ENCODE measurements at places on chromosomes 13 and 19.

DNA sequence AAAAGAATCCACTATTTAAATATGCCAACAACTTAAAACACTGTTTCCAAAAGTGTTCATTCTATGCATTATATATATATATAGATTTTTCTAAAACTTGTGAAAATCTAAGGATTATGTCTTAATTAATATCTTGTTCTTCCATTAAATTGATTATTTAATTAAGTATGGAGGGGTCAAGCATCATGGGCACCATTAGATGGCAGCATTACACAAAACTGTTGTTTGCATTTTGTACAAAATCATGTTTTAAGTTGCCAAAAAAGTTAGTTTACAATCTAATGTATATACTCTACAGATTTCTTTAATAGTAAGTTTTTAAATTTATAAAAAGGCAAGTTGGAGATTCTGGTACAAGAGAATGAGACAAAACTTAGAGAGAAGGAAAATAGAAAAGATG is 213.2 kb upstream of the EDNRB start:
- no peak for DNase-seq
- H3K4me1 ChIP-seq = no peaks in the 10 kb centered on the region
- peaks cover 32% of the 10 kb centered on the region for H3K27me3 ChIP-seq
- H3K36me3 ChIP-seq = no peaks in the 10 kb centered on the region

GRCh38 chr19:38194061-38194701 is 29.8 kb downstream of the DPF1 start:
- no peak overlapping the region for H3K27ac ChIP-seq
- DNase-seq = peak; percentile 41
- no peaks in the 10 kb centered on the region for H3K27me3 ChIP-seq

DNA sequence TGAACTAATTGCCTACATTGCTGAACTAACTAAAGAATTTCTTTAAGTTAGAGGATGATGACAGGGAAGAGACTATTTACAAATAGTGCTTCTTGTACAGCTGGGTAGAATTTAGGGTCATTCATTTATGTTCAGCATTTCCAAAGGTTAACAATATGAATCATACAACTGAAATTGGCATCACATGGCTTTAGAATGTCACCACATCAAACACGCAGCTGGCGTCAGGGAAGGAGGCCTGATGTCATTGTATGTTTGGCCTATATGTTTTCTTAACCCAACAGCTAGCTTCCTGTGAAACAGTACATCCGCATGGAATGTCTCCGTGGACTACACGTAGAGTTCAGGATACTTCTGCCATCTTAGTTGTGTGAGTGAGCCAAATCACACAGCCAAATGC is 99.0 kb upstream of the TNFSF11 start:
- no peak overlapping the region for H3K27ac ChIP-seq
- peaks cover 5% of the 10 kb centered on the region for H3K27me3 ChIP-seq
- DNase-seq = no peak
- H3K36me3 ChIP-seq = no peaks in the 10 kb centered on the region
- no peak overlapping the region for H3K4me3 ChIP-seq
- no peaks in the 10 kb centered on the region for H3K4me1 ChIP-seq

DNA sequence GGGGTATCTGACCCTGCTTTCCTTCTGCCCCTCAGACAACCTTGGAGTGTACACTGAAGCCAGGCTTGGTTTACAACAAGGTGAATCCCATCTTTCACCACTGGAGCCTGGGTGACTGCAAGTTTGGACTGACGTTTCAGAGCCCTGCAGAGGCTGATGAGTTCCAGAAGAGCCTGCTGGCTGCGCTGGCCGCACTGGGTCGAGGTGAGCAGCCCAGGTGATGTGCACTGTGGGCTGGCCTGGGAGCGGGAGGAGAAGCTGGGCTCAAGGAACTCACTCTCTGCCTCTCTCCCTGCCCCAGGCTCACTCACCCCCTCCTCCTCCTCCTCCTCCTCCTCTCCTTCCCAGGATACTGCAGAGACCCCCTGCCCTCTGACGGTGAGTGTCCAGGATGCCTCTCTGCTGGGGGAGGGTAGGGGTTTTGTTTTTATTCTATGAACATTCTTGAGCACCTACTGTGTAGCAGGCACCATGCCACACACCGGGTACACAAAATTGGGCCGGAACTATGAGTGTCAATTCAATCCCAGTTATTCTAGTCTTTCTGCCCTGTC is 3.5 kb downstream of the SPRED3 start:
- H3K36me3 ChIP-seq = no peaks in the 10 kb centered on the region
- H3K4me3 ChIP-seq = no peak overlapping the region
- H3K27ac ChIP-seq = no peak overlapping the region
- H3K27me3 ChIP-seq = peaks cover 33% of the 10 kb centered on the region

DNA sequence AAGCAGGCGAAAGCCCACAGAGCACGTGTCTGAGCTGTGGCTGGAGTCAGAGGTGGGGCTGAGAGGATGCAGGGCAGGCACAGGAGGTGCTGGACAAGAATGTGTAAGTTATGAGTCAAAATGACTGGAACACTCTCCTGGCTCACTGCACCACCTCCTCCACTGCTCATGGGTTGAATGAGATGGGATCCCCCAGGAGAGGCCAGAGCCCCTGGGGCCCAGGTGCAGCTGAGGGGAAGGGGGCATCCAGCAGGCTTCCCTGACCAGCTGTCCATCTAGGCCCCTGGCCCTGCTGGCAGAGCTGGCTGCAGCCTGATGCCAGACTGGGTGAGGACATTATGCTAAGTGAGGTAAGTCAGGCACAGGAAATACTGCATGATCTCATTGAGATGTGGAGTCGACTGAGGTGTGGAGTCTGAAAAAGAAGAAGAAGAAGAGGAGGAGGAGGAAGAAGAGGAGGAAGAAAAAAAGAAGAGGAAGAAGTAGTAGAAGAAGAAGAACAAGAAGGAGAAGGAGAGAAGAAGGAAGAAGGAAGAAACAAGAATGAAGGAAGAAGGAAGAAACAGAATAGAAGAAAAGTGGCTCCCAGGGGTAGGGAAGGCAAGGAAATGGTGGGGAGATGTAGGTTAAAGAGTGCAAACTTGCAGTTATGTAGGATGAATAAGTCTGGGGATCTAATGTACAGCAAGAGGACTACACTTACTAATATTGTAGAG is 747.4 kb downstream of the UQCRFS1 start:
- H3K36me3 ChIP-seq = no peaks in the 10 kb centered on the region
- no peak for DNase-seq
- no peak overlapping the region for H3K27ac ChIP-seq
- no peaks in the 10 kb centered on the region for H3K27me3 ChIP-seq
- H3K4me3 ChIP-seq = no peak overlapping the region

GRCh38 chr19:47444388-47444821 is 25.1 kb upstream of the MEIS3 start:
- H3K27me3 ChIP-seq = peaks cover 74% of the 10 kb centered on the region
- H3K36me3 ChIP-seq = no peaks in the 10 kb centered on the region
- H3K4me1 ChIP-seq = peaks cover 35% of the 10 kb centered on the region
- peak overlapping the region; percentile 54 for H3K4me3 ChIP-seq
- no peak for DNase-seq
- no peak overlapping the region for H3K27ac ChIP-seq

GRCh38 chr13:51942189-51942588 is 69.1 kb downstream of the ATP7B start:
- H3K36me3 ChIP-seq = no peaks in the 10 kb centered on the region
- no peak overlapping the region for H3K27ac ChIP-seq
- H3K4me3 ChIP-seq = no peak overlapping the region

DNA sequence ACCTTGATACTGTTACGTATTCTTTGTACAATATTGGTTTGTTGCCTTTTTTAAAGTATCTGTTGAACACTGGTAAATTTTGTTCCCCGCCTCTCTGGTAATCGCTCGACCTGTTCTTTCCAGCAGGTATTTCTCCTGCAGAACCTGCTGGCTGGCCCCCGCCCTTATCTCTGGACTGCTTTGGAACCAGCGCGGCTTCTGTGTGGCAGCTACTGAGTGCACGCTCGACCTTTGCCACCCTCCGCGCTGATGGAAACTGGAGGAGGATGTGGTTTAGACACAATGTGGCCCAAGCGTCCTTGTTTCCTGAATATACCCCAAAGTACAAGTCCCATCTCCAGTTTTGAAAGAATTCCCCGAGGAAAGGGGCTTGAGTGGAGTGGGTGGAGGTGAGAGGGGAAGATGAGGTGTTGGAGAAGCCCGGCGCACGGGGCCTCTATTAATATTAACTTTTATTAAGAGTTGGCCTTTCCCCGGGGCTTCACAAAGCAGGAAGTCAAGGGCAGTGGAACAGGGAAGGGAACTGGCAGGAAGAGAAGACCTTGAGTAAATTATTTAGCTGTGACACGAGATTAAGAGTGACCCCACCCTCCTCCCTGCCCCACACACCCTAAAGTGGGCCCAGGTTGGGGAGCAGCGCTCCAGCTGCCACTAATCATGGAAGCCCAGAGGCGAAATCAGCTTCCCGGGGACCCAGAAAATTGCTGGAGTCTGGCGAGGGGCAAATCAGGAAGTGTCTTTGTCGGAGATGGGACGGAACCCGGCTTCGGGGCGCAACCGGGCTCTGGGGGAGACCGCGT is 16.0 kb downstream of the CDX2 start:
- H3K4me1 ChIP-seq = peaks cover 9% of the 10 kb centered on the region
- no peak for DNase-seq
- H3K27ac ChIP-seq = no peak overlapping the region
- H3K27me3 ChIP-seq = peaks cover 33% of the 10 kb centered on the region
- peak overlapping the region; percentile 60 for H3K4me3 ChIP-seq

GRCh38 chr13:113403255-113404104 is 39.5 kb upstream of the GRTP1 start:
- no peaks in the 10 kb centered on the region for H3K36me3 ChIP-seq
- DNase-seq = no peak
- H3K4me1 ChIP-seq = no peaks in the 10 kb centered on the region
- no peak overlapping the region for H3K4me3 ChIP-seq

- H3K27ac ChIP-seq = peak overlapping the region; percentile 94
- H3K27me3 ChIP-seq = no peaks in the 10 kb centered on the region
- H3K4me1 ChIP-seq = peaks cover 48% of the 10 kb centered on the region
- peak overlapping the region; percentile 99 for H3K4me3 ChIP-seq
- DNase-seq = peak; percentile 76
- H3K36me3 ChIP-seq = peaks cover 13% of the 10 kb centered on the region
Measured at GRCh38 chr19:12721656-12722565, 1.8 kb downstream of the TNPO2 start.

- H3K4me1 ChIP-seq = peaks cover under 1% of the 10 kb centered on the region
- no peak overlapping the region for H3K27ac ChIP-seq
- no peaks in the 10 kb centered on the region for H3K27me3 ChIP-seq
- no peaks in the 10 kb centered on the region for H3K36me3 ChIP-seq
- DNase-seq = no peak
Measured at GRCh38 chr13:95275322-95276036, 25.8 kb downstream of the ABCC4 start.

GRCh38 chr13:38849315-38849714 is 141.3 kb downstream of the STOML3 start:
- no peak overlapping the region for H3K4me3 ChIP-seq
- no peak for DNase-seq
- H3K36me3 ChIP-seq = no peaks in the 10 kb centered on the region
- H3K4me1 ChIP-seq = no peaks in the 10 kb centered on the region

GRCh38 chr13:105200181-105200580 is 1335.3 kb downstream of the EFNB2 start:
- no peaks in the 10 kb centered on the region for H3K27me3 ChIP-seq
- no peak for DNase-seq
- no peaks in the 10 kb centered on the region for H3K36me3 ChIP-seq
- H3K4me3 ChIP-seq = no peak overlapping the region
- no peak overlapping the region for H3K27ac ChIP-seq

DNA sequence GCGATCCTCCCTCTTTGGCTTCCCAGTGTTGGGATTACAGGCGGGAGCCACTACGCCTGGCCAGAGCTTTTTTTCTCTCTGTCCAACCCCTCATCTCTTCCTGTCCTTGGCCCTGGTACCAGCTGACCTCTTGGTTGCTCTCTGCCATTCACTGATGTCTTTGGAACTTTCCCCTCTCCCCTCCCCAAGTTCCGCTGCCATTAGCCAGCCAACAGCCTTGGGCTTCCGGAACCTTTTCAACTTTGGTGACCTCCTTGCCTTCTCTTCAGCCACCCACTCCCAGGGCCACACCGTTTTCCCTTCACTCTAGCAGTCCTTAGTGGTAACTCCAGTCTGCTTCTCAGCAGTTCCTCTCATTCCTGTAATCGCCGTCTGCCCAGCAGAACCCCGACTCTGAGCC is 4.3 kb downstream of the WTIP start:
- no peak overlapping the region for H3K4me3 ChIP-seq
- H3K4me1 ChIP-seq = peaks cover 6% of the 10 kb centered on the region

DNA sequence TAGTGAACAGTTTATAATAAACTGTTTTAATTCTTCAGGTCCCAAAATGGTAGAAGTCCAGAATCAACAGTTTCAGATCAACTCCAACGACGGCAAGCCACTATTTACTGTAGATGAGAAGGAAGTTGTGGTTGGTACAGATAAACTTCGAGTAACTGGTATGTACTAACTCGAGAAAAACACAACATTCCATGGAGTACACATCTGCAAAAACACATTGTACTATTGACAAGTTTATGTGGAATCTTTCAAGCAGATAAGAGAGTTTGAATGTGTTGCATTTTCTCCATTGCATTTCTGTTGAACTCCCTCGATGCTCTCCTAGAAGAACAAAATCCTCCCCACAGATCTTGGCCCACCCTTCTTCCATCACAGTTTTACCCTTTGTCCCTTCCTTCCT is 98.5 kb downstream of the SGCG start:
- no peak overlapping the region for H3K27ac ChIP-seq
- peaks cover 26% of the 10 kb centered on the region for H3K27me3 ChIP-seq
- DNase-seq = no peak
- H3K4me1 ChIP-seq = no peaks in the 10 kb centered on the region
- no peak overlapping the region for H3K4me3 ChIP-seq
- no peaks in the 10 kb centered on the region for H3K36me3 ChIP-seq

DNA sequence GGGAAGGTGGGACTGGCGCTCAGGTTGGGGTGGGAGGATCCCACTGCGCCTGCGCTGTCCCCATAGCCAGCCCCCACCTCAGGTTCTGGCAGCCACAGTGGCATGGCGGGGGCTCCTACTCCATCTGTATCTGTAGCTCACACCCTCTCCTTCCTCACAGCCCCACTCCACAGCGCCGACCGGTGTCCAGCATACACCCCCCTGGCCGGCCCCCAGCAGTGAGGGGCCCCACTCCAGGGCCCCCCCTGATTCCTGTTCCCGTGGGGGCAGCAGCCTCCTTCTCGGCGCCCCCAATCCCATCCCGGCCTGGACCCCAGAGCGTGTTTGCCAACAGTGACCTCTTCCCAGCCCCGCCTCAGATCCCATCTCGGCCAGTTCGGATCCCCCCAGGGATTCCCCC is 6.0 kb downstream of the TMED1 start:
- H3K4me3 ChIP-seq = no peak overlapping the region
- H3K4me1 ChIP-seq = no peaks in the 10 kb centered on the region
- H3K36me3 ChIP-seq = no peaks in the 10 kb centered on the region
- H3K27me3 ChIP-seq = no peaks in the 10 kb centered on the region

GRCh38 chr13:70502944-70503343 is 394.7 kb upstream of the KLHL1 start:
- H3K4me3 ChIP-seq = no peak overlapping the region
- DNase-seq = no peak
- H3K27ac ChIP-seq = no peak overlapping the region
- no peaks in the 10 kb centered on the region for H3K27me3 ChIP-seq
- no peaks in the 10 kb centered on the region for H3K36me3 ChIP-seq

Data from natural killer cell treated with Interleukin-12 subunit alpha and Interleukin-12 subunit beta and Interleukin-15 and Interleukin-18, amount 100 ng/mL, for 72 hours (primary cell).